ENCODE measurements at places on chromosomes 2 and 18. TPM values are rescaled to one million over a fixed set of nuclear protein-coding genes. Genes with fewer than 3 reads are reported as not detected.

DNA sequence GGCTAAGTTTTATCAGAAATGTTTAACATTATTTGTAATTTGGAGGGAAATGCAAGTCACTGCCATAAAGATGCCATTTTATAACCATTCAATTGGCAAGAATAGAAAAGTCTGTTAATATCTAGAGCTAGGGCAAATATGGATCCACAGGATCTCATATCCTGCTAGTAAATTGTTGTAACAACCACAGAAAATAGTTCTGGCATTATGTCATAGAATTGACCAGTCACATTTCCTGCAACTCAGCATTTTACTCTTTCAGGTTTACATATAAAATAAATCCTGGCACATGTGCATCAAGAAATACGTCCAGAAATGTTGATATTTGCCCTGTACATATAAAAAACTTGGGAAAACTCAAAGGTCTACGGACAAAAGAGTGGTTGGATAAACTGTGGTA is 32.9 kb downstream of the OSBPL6 start:
- no peak for DNase-seq

- DNase-seq, result peak; percentile 70
These were observed 10.7 kb downstream of the STEAP3 start for GRCh38 chr2:119234021-119235019.

DNA sequence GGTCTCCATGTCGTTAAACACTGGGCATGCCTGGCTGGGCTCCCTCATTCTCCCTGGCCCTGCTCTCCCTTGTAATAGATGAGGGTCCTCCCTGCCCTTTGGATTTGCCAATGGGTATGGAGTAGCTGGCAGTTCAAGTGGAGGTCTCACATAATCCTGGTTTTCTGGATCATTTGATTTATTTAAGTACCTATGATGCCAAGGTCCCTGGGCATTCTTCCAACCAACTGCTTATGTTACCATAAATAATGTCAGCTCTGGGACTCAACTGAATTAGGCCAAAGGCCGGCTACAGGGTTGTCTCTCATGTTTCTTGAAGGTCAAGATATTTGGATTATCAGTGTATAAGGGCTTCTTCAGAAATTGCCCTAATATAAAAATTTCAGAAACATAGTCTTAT is 104.9 kb upstream of the LYPD6 start:
- DNase-seq, result no peak

The SLC5A7 gene
- 0.30 TPM for polyA plus RNA-seq

The CENPA gene
- polyA plus RNA-seq, result 17.6 TPM

The CYP27C1 gene
- polyA plus RNA-seq, result 1.3 TPM
